ENCODE measurements at places on chromosomes 13 and 19.

- no peak for DNase-seq
Measured at GRCh38 chr19:17105556-17105955, 30.0 kb downstream of the MYO9B start.

GRCh38 chr13:84802073-84802472, 919.8 kb upstream of the SLITRK1 start:
- no peak for DNase-seq

- DNase-seq = peak; percentile 22
Measured at GRCh38 chr13:36998624-36999041, 507 bp downstream of the ALG5 start.

- DNase-seq = no peak
Measured at GRCh38 chr13:83975655-83976165, 93.4 kb upstream of the SLITRK1 start.

DNA sequence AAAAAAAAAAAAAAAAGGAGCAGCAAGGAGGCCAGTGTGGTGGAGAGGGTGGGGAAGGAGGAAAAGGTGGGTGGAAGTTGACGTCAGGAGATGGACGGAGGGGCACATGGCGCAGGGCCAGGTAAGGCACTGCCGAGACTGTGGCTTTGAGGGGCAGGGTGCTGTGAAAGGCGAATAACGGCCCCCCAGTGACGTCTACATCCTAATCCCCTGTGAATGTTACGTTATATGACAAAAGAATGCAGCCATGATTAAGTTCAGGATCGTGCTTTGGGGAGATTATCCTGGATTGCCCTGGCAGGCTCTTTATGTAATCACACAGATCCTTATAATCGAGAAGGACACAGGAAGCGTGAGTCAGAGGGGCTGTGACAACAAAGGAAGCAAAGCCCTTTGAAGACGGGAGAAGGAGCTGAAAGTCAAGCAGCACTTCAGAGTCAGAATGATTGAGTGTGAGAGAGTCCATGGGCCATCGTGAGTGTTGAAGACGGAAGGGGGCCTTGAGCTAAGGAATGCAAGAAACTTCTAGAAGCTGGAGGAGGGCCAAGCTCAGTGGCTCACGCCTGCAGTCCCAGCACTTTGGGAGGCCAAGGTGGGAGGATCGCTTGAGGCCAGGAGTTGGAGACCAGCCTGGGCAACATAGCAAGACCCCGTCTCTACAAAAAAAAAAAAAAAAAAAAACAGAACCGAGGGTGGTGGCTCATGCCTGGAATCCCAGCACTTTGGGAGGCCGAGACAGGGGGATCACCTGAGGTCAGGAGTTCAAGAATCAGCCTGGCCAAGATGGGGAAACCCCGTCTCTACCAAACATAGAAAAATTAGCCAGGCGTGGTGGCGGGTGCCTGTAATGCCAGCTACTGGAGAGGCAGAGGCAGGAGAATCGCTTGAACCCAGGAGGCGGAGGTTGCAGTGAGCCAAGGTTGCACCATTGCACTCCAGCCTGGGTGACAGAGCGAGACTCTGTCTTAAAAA, 13.8 kb upstream of the CEACAM16 start:
- no peak for DNase-seq

- no peak for DNase-seq
Measured at GRCh38 chr13:23724196-23724970, 154.2 kb downstream of the TNFRSF19 start.

DNA sequence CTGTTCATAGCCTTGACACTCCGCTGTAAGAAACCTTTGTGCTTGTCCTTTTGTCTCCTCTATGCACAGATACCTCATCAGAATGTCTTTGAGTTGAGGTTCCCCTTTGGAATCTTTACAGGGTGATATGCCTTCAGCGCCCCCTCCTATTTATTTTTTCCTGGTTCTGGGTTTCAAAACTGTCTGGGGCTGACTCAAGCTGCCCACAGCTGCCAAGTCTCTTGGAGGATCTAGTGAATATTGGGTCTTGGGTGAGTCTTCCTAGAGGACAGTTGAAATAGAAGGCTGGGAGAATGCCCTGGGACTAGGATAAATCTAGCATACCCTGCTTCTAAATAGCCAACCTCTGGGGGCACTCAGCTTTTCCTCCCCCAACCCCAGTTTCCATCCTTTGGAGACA, 930 bp downstream of the ZNF136 start:
- DNase-seq = no peak

DNA sequence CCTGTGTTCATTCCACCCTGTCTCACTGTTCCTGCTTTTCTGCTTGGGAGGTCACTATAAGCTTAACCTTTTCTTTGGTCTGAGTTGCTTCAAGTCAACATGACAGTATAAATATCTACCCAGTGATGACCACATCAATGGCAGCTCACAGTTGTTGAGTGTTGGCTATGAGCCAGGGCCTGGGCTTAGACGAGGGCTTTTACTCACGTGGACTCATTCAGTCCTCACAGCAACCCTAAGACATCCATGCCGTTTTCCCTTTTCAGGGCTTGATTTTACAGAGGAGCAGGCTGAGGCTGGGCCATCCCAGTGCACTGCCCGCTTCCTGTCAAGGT, 10.2 kb upstream of the CCDC97 start:
- DNase-seq = peak; percentile 59

DNA sequence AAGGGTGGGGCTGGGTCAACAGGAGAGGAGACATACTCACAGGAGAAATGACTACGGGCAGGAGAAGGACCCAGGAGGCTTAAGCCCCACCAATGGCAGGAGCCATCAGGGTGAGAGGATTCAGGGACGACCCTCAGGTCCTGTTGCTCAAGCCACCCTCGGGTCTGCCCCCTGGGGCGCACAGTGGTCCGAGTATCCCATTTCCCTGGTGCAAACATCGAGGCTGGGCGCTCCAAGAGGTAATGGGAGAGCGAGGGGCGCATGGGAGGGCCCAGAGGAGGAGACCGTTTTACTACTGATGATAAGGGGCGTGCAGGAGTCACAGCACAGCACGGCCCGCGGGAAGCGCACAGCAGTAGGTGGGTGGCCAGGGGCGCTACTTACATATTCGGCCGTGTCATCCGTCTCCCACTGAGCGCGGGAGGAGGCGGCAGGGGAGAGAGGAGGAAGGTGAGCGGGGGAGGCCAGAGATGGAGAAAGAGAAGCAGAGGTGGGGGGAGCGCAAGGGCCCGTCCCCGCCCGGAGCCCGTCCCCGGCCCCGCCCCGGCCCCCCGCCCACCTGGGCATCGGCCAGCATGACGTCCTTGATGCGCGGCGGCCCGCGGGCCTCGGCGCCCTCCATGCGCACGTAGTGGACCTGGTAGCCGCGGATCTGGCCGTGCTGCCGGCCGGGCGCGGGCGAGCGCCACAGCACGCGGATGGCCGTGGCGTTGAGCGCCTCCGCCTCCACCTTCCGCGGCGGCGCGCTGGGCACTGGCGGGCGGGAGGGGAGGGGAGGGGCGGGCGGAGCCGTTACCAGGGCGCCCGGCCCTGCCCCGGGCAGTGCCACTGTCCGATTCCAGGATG, 111.5 kb downstream of the PTPRS start:
- DNase-seq = no peak

DNA sequence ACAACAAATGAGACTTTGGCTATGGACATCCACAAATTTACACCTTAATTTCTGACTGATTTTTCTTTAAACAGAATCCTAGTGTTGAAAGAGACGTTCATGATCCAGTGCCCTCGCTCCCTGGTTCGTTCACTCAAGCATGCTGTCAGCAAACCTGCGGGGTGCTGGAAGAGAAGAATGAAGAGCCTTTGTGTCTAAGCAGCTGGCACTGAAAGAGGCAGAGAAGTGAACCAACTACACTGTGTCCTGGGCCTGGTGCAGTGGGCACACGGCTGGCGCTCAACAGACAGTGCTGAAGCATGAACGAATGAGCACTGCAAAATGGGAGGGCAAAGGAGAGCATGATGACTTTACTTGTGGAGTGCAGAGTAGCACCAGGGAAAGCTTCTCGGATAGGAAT, 46.8 kb downstream of the MIPEP start:
- no peak for DNase-seq

- no peak for DNase-seq
Measured at GRCh38 chr19:27652281-27652680, 1560.7 kb downstream of the UQCRFS1 start.

- DNase-seq = no peak
Measured at GRCh38 chr13:74741732-74742131, 607.5 kb upstream of the KLF12 start.

DNA sequence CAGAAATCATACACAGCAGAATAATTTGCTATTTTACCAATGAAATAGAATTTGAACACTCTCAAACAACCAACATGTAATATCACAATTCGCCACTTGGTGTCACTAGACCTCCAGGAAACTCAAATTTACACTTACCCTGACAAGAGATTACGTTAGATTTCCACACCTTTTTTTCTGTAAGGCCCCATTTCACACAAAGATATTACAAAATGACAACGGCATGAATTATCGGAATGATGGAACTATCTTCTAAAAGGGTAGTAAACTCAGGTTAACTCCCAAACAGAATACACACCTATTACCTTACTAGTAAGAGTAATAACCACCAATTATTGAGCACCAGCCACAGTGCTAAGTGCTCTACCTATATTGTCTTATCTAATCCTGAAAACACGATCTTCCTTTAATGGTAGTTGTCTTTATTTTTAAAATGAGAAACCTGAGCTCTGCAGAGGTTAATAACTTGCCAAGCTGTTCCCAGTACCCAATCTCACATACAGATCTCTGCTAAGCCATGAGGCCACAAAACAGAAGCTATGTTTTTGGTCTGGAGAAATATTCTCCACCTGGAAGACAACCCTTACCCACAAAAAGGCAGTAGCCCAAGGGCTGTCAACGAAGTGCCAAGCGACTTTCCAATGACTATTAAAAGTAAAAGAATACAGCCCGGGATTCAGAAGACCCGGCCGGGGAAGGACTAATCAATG, 152.4 kb downstream of the DCLK1 start:
- DNase-seq = no peak

DNA sequence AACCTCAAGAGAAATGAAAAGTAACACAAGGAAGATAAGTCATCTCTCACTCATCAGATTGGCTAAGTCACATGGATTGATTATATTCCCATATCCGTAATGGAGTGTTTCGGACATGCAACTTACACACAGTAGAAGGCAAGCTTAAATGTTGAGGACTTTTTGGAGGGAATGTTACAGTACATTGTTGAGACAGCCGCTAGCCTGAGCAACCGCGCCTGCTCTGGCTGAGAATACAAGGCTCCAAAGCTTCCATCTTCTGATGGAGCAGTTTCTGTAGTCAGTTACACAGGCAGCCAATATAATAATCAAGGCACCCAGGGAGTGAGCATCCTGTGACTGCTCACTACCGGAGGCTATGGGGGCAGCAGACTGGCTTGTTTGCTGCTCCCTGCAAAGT, 1.0 kb upstream of the CRYL1 start:
- no peak for DNase-seq

GRCh38 chr19:27935669-27936068, 1277.3 kb downstream of the UQCRFS1 start:
- no peak for DNase-seq

- no peak for DNase-seq
Measured at GRCh38 chr13:74423434-74423833, 289.2 kb upstream of the KLF12 start.

GRCh38 chr13:103101901-103102300, 35.7 kb upstream of the SLC10A2 start:
- no peak for DNase-seq

DNA sequence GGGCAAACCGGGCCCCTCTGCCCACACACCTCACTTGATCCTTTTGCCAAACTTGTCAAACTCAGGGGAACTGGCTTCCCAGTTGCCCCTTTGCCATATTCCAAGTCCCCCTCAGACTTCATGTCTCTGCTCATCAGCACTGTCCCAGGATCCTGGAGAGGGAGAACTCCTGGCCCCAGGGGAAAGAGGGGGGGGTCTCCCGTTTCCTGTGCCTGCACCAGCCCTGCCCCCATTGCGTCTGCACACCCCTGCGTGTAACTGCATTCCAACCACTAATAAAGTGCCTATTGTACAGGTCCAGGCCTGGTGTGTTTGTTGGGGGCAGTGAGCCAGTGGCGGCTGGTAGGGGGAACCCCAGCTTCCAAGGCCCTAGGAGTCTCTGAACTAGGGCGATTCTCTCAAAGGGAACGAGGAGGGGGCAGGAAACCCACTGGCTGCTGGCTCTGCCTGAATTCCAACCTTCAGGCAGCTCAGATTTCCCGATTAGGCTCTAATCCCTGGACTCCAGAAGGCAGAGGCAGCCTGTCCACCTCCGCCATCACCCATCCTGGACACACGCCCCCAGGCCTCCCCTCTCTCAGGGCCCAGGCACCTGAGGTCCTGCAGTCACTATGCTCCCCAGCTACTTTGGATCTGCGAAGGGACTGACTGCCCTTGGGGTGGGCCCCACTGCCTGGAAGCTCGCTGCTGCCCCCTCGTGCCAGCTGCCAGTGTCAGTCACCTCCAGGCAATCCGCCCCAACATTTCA, 9.7 kb upstream of the ILF3 start:
- peak; percentile 82 for DNase-seq

GRCh38 chr13:98299966-98300350, 122.9 kb upstream of the RNF113B start:
- no peak for DNase-seq

DNA sequence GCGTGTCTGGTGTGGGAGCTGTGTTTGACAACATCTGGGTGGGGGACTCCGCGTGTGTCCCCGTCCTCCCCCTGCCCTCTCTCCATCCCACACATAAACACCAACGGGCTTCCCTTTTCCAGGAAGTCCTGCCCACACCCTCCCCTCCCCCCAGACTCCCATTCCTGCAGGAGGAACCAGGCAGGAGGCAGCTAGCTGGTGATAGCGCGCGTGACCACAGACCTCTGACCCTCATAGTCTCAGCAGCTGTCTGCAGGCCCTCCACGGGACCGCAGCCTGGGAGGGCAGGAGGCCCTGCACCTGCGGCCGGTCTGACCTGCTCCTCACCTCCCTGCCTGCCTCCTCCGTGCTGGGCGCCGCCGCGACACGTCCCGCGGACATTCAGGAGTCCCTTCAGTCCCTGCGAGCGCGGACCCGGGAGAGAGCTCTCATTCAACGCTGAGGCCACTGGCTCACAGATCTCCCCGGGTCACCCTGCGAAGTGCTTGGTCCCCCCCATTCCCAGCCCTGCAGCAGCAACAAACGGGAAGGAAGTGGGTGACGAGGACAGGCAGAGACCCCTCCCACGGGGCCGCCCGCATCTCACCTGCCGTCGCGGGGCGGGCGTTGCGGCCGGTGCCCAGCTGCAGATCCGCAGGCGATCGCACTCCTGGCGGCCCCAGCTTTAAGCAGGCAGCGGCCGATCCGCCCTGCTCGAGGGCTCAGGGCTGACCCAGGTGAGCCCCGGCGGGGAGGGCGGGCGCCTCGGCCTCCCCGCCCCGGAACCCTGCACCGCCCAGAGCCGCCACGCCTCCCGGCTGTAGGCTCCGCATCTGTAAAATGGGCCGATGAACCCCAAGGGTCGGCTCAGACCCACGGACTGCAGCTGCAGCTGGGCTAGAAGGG, 1.1 kb upstream of the ACP5 start:
- peak; percentile 19 for DNase-seq

All from T-cell (primary cell).